NCI-H1092 (cell line): ENCODE measurements at places on chromosomes 2 and 18.

DNA sequence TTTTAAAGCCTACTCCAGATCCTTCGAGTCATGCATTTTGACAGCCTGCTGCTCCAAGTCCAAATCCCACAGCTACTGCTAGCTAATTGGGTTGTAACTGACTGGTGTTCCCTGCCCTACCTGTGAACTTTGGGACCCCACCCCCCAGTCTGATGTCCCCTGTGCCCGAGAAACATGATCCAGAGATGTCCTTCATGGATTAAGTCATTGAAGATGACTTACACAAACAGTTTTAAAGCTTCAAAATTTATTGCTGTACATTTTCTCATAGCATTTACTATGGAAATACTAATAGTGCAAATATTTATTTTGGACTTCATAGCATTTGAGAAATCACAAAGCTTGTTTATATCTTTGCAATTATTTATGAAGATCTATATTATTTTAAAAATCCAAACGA, 73.1 kb downstream of the MBD2 start:
- no peak for DNase-seq

DNA sequence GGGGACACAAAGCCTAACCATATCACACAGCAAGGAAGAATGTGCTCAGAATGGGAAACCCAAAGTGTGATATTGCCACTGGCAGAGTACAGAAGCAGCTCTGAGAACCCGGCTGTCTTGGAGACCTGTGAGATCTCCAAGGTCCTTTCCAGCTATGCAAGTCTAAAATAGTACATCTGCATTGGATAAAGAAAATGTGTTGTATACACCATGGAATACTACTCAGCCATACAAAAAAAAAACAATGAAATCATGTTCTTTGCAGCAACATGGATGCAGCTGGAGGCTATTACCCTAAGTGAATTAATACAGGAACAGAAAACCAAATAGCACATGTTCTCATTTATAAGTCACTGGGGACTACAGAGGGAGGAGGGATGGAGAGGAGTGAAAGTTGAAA, 36.5 kb upstream of the RFX8 start:
- DNase-seq, result no peak

- no peak for DNase-seq
Measured at GRCh38 chr2:42060718-42061619, 13.1 kb downstream of the PKDCC start.

GRCh38 chr2:238565031-238565430, 138.3 kb downstream of the ASB1 start:
- no peak for DNase-seq

GRCh38 chr2:208300847-208301618, 35.0 kb downstream of the PIKFYVE start:
- no peak for DNase-seq

DNA sequence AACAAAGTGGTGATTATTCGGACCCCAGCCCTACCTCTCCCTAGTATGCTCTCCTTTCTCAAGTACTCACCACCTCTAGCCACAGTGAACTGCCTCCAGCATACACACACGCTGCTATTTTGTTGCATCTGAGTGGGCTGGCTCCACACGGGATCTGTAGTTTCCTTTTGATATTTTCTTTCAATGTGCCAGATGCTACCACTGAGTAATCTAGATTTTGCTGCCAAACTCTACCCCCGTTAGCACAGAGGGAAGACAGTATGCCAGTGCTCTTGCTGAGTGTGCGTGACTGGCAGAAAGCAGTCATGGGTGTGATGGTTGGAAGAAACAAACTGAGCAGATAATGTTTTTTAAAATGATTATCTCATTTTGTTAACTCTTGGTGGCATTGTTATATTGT, 11.6 kb downstream of the CFLAR start:
- no peak for DNase-seq

GRCh38 chr18:57210716-57211411, 64.0 kb downstream of the BOD1L2 start:
- DNase-seq, result no peak

DNA sequence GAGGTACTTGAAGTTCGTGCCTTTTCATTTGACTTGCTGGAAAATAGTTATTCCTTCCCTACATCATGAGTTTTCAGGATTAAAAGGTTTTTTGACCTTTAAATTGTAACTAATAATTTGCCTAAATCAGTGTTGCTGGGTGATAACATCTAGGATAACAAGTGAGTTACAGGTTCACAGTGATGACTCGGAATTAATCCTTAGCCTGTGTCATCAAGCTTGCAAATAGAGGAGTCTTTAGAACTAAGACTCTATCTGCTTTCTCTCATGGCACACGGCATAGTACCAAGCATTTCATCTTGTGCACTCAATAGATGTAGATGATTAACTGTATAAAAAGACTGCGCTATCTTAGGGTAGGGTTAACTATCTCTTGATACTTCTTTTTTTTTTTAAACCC, 79.5 kb downstream of the CAMKMT start:
- no peak for DNase-seq

GRCh38 chr18:5106730-5107129, 90.3 kb downstream of the AKAIN1 start:
- DNase-seq, result no peak
